CD14-positive monocyte (primary cell): ENCODE measurements at places on chromosomes 1 and 21.

DNA sequence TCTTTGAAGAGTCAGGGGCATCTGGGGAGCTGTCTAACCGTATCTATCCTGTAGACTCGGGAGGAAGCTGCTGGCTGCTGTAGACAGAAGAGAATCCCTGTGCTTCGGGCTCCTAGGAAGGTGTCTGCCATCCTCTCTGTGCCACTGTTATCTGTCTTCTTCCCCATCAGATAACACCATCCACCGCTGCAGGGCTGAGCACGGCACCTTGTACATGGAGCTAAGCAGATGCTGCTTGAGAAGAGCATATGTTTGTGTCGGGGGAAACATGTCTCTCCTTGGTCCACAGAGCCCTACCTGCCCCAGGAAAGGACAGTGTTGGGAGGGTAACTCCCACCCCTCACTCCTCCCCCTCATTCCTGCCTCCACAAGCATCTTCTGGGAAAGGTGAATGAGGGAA is 1.4 kb upstream of the MAPKAPK2 start:
- DNase-seq, result no peak

DNA sequence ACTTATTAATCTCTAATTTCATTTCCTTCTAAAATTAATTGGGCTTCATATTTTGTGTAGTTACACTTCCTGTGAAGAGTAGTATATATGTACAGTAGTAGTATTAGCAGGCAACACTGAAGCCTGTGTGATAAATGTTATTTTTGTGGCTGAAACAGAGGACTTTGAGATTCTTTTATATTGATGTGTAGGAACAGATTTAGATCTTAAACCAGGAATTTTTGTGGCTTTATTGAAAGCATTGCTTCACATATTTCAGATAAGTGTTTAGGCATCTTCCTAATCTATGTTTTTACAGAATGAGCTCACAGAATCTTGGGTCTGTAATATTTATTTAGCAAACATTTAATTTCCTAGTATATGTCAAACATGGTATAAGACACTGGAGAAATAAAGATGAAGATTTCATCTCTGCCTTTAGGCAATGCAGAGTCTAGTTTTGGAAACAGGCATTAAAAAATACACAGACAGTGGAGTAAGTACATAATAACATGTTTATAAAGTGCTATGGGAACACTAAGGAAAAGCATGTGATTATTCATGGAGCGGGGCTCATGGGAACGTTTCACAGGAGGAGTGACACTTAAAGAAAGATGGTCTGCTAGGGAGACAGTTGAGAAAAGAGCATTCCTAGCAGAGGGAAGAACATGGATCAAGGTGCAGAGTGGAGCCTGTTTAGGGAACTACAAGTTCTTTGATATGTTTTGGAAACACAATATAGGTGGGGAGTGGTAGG is 52.7 kb downstream of the MIGA1 start:
- DNase-seq, result no peak

GRCh38 chr1:31651089-31651420 is 6.4 kb upstream of the PEF1 start:
- DNase-seq, result no peak

DNA sequence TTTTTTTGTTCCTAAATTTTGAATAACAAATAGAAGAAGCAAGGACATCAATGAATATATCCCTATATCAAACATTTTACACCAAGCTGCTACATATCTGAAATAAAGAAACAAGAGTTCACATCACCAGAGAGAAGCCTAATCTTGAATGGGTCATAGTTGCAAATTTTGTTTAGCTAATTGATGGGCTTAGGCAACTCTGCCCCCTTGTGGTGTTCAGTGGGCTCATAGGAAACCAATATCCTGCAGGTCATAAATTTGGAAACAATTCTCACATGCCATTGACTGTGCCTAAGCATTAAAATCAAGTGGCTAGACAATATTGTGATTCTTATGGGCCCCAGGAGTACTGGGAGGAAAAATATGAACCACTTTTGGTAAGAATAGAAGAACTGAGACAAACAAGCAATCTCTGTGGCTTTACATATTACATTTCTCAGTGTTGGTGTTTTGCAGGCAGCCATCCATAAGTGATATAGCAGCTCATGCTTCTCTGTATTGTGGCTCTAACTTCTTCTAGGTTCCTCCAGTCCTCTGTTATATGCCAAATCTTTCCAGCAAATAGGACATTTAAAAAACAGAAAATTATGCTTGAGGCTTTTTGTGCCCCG is 1262.8 kb upstream of the PRMT6 start:
- DNase-seq, result no peak

GRCh38 chr21:23853796-23854379 is 1753.4 kb downstream of the MRPL39 start:
- no peak for DNase-seq

GRCh38 chr1:241590719-241591118 is 49.5 kb downstream of the CHML start:
- DNase-seq, result no peak

DNA sequence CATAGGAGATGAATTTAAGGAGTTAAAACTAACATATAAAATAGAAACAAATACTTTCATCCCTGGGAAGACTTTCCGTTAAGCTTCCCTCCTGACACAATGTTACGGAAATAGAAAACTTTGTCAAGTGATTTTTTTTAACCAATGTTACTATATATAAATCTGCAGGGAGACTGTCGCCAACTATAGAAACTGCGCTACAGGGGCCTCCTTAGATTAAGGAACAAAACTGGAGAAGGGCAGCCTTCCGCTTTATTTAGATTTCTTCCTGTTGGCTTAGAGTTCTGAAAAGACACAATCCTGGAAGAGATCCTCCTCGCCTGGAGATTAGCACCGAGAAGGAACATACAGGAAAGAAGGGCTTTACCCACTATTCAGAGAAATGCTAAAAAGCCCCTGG is 1.5 kb downstream of the MGST3 start:
- no peak for DNase-seq

DNA sequence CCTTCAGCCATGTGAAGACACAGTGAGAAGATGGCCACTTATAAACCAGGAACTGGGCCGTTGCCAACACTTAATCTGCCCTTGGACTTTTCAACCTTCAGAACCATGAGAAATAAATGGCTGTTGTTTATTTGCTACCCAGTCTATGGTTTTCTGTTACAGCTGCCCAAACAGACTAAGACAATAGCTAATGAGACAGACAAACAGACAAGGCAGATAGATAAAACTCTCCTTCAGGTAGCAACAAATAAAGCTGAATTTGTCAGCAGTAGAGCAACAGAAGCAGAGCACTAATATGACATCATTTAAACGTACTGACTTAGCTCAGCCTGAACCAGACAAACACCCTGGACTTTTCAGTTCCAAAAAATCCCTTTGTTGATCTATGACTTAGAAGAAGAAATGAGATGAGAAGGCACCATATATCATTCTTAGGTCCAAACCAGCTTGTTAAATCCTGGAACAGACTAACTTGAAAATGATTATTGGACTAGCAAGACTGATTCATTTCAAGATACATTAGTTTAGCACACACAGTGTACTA is 27.0 kb downstream of the ZZZ3 start:
- no peak for DNase-seq

- no peak for DNase-seq
Observed at GRCh38 chr1:150718225-150718891, 2.3 kb downstream of the HORMAD1 start.

- DNase-seq, result no peak
Observed at GRCh38 chr1:25959611-25960010, 38.3 kb downstream of the PAFAH2 start.
